ENCODE measurements at places on chromosomes 13 and 19.

DNA sequence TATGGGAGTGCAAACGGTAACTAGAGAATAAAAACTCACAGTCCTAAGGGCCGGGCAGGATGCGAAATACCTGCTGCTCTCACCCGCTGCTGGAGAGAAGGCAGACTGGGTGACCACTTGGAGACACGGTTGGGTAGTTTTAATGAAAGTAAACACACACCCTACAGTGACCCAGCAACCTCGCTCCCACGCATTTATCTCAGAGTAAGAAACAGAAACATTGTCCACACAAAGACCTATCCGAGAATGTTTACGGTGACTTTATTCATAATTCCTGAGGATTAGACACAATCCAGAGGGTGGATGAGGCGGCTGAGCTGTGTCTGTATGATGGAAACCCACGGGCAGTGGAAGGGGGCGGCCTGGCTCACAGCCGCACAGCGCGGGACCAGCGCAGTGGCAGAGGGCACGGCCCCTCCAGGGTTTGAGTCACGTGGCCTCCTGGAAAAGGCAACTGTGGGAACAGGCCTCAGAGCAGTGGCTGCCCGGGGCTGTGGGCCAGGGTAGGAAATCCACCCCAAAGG lies 73.5 kb upstream of the C13orf46 start:
- peak; percentile 76 for DNase-seq

GRCh38 chr13:33015241-33015668 lies 968 bp upstream of the KL start:
- no peak for DNase-seq

- no peak for DNase-seq
These were observed at the start of gene FCHO1 for GRCh38 chr19:17751103-17751911. TSS of gene FCHO1 (plus strand) at chr19:17751477. CDS start at chr19:17755165, 3,688 bp downstream.

DNA sequence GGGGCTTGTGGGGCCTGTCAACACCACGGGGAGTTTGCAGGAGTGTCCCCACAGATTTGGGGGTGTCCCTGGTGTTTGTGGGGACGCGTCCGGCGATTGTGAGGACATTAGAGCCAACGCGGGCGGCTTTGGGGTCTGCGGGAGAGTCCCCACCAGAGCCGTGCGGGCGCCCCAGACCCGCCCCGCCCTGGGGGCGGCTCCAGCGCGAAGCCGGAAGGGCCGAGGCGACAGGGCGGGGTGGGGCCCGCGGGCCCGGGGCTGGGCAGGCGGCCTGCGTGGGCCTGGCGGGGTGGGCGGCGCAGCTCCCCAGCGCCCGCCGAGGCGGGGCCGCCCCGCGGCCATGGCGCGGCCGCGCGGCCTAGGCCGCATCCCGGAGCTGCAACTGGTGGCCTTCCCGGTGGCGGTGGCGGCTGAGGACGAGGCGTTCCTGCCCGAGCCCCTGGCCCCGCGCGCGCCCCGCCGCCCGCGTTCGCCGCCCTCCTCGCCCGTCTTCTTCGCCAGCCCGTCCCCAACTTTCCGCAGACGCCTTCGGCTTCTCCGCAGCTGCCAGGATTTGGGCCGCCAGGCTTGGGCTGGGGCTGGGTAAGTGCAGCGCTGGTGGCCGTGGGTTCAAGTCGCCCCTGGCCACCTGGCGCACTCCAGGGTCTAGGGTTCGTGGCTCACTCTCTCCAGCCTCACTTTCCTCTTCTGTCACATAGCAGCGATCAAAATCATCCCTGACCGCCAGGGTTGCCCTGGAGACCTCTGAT lies 10.3 kb downstream of the PDE4A start:
- no peak for DNase-seq

DNA sequence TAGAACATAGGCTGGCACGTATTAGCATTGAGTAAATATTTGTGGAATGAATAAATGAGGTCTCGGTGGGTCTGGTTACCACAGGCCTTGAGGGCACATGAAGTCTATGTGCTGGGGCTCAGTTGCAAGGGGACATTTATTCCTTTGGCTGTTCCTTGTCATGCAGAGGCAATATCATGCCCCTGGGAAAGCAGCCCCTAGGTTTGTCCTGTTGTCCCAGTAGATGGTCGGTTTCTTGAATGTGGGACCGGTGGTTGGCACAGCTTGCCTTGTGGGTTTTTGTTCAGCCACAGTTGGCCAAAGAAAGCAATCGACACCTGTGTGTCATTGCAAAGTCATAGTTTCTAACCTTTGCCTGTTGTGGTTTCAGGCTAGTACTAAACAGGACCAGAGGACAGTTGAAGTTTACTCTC lies 24.7 kb upstream of the GPR183 start:
- DNase-seq = no peak

- no peak for DNase-seq
These were observed 51.6 kb downstream of the MPHOSPH8 start for GRCh38 chr13:19685034-19685433.

DNA sequence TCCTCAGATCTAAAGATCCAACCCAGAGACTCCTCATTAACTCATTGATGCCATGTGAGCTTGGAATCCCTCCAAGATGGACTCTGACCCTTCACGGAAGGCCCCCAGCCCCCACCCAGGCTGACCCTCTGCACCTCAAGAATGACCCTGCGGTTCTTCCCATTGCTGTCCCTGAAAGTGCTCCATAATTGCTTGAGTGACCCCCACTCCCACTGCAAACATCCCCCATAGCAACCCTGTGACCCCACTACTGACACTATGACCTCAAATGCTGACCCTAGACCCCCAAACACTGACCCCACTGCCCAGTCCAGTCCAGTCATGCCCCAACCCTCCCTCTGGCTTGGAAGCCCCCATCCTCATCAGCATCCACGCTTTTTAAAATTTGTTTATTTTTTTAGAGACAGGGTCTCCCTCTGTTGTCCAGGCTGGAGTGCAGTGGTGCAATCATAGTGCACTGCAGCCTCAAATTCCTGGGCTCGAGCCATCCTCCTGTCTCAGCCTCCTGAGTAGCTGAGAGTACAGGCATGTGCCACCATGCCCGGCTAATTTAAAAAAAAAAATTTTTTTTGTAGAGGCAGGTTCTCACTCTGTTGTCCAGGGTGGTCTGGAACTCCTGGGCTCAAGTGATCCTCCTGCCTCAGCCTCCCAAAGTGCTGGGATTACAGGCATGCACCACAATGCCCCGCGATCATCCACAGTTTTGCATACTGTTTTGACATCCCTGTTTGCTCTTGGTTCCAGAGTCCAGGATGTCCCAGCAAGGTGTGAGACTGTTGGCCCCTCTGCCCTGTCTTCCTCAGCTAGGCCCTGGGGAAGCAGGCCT lies 855 bp downstream of the LYL1 start:
- no peak for DNase-seq

- no peak for DNase-seq
These were observed 20.3 kb upstream of the SLITRK6 start for GRCh38 chr13:85819513-85819912.

DNA sequence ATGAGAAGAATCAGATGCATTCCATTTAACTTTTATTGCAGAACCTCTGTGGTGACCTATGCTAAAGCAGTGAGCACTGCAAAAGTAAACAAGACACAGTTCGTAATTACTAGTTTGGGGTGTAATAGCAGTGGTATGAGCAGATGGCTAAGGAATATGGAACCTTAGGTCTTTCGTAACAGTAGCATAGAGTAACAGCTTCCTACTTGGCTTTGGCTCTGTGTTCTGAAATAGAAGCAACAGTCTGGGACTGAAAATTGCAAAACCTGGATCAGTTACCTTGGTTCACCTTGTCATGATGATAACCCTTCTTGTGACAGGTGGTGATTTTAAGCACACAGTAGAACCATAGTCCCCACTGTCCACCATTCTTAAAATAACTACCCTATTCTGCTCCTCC lies 303.4 kb downstream of the GPC6 start:
- DNase-seq = no peak

DNA sequence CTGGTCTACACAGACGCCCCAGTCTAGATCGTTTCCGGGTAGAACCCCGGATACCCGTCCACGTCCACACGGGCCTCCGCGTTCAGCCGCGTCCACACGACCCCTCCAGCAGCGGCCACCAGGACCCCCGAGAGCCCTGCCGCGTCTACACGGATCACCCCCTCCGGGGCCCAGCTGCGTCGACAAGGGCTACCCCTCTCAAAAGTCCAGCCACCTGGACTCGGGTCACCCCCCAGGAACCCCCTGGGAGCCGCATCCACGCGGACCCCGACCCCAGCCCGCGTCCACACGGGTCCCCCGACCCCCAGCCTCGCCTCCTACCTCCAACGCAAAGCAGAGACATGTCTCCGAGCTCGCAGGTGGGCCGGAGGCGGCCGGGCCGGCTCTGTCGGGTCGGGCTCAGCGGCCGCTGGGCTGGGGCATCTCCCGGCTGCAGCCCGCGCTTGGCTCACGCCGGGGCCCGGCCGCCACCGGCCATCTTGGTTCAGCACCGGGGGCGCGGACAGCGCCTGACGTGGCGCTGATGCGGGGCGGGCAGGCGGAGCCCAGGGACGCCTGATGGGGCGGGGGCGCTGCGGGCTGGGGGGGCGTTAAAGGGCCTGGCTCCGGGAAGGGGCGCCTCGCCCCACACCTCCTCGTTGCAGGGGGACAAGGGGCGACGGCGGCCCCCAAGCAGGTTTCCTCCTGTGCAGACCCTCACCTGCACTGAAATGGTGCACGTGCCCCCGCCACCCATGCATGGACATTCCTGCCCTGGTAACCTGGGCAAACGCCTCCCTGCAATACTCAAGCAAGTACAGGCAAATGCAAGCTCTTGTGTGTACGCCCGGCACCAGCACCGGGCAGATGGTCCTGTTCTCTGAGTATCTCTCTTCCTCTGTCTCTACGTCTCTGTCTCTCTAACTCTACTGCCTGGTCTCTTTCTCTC lies at the start of gene UNC13A:
TSS of gene UNC13A (minus strand) at position 498 of the 928 bp plus-strand sequence. CDS start at position 343, 155 bp downstream.
- no peak for DNase-seq

DNA sequence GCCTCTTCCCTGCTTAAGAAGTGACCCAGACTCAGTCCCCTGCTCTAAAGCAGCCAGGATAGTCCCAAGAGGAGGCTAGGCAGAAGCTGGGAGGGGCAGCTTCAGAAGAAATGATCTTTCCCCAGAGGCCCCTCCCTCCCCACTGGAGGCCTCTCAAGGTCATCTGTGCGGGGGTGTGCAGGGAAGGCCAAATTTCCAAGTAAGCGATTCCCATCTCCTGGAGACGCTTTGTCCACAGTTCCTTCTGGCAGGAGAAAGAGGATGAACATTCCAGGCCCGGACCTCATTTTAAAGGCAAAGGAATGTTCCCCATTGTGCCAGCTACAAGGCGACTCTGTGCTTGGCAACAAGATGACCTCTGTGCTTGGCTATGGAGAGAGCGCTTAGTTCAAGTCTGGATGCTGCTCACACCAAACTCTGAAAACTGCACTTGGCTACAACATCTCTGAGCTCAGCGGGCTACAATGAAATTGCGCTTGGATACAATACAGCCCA lies 23.5 kb downstream of the COL5A3 start:
- no peak for DNase-seq

DNA sequence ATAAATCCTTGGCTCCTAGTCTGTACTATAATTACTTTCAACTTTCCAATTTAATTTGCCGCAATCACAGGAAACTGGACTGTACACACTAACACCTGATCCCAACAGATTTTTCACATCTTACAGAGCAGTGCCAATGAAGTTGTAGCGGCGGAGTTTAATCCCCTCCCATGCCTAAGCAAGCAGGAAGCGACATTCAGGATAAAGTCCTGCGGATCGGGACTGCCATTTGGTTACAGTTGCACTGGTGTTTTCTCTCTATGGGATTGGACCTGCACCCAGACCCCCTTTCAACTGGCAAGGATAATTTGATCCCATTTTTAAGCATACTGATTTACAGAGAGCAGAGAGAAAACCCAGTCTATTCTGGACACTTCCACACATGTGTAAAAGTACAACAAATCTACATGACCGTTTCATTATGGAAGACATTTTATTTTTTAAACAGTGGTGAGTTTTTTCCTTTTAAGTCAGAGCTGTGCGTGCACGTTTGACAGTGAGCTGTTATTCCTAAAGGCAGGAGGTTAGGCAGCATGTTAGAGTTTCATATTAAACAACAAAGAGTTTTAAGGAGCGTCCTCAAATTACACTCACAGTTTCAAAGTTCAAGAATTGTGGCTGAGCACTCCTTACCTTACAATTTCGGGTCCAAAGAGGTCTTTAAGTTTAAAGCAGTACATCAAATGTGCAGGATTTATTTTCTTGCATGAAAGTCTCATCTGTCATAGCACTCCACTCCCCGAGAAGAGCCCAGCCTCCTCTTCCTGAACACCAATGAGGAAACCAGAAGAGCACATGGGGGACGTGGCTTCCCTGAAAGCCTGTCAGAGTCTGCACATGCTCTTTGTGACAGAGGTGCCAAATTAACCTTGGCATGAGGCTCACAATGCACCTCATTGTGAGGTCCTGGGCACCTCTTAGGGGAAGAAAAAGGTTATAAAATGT lies 141.6 kb upstream of the RFC3 start:
- DNase-seq = no peak

DNA sequence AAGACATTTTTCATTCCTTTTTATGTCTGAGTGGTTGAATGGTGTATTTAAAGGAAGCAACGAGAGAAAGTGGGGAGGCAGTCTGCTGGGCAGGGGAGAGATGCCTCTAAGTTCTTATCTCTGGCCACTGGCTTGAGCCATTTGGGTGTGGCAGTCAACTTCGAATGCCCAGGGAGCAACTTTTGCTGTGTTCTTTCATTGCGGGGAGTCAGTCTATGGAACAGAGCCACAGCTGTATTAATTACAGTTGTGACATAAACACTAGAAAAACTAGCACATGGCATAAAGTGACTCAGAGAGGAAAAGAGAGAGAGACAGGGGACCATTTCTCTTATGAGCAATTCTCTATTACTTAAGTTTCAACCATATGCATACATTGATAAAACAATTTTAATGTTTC lies 40.4 kb upstream of the PDCD5 start:
- DNase-seq = no peak

DNA sequence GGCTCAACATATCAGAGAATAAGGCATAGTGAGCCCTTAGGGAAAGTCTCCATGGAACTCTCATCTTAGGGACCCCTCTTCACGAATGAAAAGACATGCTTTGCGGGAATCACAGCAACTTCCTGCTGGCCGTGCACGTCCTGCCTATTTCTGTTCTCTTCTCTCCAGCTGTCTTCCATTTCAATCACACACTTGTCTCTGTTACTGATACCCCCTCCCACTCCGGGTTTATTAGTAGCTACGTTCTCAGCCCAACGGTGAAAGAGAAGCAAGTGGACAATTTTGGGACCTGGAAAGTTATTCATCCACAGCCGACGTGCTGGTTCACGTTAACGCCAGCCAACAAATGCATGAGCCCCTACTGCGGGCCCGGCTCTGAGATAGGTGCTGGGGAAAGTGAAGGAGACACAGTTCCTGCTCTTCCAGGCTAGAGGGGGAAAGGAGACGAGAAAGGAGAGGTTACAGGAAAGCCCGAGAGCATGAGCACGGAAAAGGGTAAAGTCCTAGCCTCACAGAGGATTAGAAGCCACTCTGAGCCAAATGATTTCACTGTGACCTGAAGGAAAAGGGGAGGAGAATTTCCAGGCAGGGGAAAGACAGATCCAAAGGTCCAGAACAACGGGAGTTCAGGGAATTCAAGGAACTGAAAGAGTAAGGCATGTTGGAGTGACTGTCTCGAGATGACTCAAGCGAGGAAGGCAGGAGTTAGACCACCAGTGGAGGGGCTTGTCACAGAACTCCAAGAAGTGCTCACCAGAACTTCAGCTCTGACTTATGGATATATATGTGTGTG lies 81.8 kb upstream of the CLDN10 start:
- no peak for DNase-seq

GRCh38 chr13:44899967-44900366 lies 89.3 kb downstream of the NUFIP1 start:
- no peak for DNase-seq

Data from RCC 7860 (cell line).